ENCODE measurements at places on chromosomes 5 and 9.
A peak's percentile ranks its signal among the peaks of the same experiment; 100 is the strongest.

GRCh38 chr5:105684799-105685198, 1985.9 kb downstream of the EFNA5 start:
- DNase-seq: peak; percentile 28

DNA sequence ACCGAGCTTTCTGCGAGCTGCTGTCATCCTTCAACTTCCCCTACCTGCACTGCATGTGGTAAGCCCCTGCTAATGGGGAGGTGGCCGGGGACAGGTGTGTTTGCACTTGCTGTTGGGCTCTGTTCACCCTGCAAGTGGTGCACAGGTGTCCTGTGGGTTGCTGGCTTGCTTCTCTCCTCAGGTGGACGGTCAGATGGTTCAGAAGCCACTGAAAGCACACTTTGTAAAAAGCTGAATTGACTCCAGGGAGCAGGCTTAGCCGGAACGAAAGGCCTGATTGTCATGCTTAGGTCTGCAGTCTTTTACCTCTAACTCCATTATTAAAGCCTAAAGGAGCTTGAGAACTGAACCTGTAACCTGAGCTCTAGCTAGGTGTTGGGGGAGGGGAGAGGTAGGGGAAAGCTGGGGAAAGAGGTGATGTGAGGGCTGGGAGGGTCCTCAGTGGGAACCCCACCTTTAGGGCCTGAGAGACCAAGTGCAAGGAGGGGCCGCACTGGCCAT, 37.6 kb downstream of the ACER2 start:
- no peak for DNase-seq

- DNase-seq: no peak
Measured at GRCh38 chr5:56294354-56294753, 61.2 kb upstream of the ANKRD55 start.

DNA sequence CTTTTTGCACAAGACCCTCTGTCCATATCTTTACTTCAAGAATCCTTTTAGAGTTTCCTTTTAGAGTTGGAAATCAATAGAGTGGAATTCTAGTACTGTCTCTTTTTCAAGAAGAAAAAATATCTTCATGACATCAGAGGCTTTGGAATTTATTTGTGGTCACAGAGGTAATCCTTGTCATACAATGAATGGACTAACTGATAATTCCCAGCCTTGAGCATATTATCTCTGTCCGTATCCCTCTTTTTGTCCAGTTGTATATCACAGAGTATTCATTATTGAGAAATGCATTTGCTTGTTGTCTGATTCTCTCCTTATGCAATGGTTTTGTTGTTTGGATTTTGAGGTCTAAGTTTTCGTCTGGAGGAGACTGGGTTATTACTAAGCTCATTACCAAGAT, 82.0 kb upstream of the HAPLN1 start:
- DNase-seq: peak; percentile 52

DNA sequence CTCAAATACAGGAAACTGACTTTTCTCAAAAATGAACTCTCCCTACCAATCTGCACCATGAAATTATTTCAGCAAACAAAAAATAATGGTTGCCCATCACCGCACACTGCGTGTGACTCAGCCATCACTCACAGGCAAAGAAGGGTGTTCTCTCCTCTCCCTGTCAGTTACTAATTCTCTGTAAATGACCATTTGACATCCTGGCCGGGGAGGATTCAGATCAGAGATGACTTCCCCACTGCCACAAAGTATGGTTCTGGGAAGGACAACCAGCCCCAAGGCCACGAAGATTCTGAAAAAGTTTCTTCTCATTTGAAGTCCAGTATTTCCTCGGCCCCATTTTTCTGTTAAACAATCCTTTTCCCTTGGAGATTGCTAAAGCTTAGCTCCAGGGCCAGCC, 199.4 kb downstream of the AUH start:
- peak; percentile 57 for DNase-seq

DNA sequence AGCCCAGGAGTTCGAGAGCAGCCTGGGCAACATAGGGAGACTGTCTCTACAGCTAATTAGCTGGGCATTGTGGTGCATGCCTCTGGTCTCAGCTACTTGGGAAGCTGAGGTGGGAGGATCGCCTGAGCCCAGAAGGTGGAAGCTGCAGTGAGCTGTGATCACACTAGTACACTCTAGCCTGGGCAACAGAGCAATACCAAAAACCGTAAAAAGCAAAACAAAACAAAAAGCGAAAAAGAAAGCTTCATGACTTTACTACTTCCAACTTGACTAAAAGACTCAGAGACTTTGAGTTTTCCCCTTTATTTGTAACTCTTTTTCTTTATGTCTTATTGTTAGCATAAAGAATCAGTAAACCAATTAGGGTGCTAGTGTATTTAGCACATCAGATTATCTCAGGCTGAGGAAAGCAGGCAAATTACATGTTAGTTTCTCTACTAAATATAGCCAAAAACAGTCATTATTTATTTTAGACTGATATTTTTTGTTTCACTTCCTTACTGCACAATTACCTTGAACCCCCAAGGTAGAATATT, 5.4 kb downstream of the RAD17 start:
- DNase-seq: no peak

DNA sequence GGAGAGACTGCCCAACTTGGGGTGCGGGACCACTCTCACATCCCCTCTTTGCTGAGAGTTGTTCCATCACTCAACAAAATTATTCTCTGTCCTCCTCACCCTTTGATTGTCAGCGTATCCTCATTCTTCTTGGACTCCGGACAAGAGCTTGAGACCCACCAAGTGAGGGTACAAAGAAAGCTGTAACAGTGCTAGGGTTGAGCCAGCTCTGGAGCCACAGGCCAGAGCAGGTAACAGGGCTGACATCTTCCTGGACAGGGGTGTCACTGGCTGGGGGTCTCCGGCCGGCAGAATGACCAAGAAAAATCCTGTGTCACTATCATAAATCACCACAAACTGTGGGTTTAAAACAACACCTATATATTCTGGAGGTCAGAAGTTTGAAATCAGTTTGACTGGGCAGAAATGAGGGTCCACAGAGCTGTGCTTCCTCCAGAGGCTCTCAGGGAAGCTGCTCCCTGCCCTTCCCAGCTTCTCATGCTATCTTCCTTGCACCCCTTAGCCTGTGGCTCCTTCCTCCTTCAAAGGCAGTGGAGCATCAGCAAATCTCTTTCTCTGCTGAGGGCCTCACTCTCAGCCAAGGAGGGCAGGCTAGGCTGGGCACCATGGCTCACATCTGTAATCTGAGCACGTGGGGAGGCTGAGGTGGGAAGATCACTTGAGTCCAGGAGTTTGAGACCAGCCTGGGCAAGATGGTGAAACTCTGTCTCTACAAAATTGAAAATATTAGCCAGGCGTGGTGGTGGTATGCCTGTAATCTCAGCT, 4.1 kb upstream of the BBLN start:
- no peak for DNase-seq

- DNase-seq: no peak
Measured at GRCh38 chr5:133440467-133441115, 171.8 kb downstream of the FSTL4 start.

DNA sequence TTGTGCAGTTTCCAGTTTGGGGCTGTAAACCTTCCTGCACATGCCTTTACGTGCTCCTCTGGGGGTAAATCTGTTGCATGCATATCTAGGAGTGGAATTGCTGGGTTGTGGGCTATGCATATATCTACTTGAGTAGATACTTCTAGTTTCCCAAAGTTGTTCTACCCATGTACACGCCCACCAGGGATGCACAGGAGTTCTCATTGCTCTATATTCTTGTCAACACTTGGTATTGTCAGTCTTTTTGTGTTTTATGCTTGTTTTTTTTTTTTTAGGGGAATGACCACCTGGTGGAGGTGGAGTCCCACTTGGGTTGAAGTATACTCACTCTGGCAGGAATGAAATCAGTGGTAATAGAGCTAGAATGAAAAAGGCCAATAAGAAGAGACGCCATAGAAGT, 23.0 kb downstream of the FOXE1 start:
- no peak for DNase-seq

DNA sequence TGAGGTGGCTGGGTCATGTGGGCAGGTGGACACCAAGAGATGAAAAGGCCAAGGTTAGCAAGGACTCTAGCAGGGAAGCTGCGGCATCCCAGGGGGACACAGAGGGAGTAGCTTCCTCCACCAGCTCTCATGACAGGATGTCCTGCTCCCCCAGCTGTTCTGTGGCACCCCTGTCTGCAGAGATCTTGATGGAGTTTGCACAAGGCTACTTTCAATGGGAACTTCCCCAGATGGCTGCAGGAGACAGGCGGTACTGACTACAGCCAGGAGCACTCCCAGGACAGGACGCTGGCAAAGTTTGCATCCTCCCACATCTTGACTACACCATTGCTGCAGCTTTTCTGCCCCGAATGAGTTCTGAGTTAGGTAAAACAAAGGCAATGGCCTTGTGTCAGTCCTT, 312.8 kb downstream of the TLE4 start:
- DNase-seq: no peak

GRCh38 chr9:12719431-12719830, 26.2 kb downstream of the TYRP1 start:
- peak; percentile 52 for DNase-seq

DNA sequence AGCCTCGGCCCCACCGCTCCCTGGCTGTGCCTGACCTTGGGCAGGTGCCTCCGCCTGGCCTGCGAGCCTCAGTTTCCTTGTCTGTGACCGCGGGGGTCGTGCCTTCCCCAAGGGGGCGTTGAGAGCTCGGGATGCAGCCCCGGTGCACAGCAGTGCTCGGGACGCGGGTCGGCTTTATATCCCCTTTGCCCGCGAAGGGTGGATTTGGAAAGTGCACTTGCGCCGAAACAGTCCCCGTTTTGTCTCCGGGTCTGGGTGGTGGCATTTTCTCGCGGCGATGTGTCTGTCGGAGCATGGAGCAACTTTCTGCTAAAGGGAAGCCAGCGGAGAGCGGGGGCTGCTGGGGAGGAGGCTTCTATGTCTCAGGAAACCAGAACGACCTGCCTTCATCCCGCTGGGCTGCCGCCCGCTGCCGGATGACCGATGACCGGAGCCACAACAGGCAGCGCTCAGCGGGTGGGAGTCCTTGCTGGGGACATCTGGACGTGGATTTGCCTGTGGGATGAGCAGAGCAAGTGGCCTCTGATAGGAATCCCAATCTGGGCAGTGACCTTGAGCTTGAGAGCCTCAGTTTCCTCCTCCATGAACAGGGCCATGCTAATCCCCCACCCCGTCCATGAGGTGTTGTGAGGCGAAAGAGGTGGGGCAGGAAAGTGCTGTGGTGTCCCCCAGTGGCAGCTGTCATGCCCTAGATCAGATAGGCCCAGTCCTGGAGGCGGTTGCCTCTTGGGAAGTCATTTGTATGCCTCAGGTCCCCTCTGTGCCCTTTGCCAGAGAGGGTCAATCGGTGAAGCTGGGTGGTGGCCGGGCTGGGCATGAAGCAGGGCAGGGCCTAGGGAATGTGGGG, 651 bp downstream of the HRH2 start:
- no peak for DNase-seq

- no peak for DNase-seq
Measured at GRCh38 chr5:14591548-14591947, 10.0 kb downstream of the OTULINL start.

- no peak for DNase-seq
Measured at GRCh38 chr5:98975223-98975622, 46.4 kb upstream of the CHD1 start.

- DNase-seq: no peak
Measured at GRCh38 chr5:149526845-149527590, 24.2 kb downstream of the CSNK1A1 start.

DNA sequence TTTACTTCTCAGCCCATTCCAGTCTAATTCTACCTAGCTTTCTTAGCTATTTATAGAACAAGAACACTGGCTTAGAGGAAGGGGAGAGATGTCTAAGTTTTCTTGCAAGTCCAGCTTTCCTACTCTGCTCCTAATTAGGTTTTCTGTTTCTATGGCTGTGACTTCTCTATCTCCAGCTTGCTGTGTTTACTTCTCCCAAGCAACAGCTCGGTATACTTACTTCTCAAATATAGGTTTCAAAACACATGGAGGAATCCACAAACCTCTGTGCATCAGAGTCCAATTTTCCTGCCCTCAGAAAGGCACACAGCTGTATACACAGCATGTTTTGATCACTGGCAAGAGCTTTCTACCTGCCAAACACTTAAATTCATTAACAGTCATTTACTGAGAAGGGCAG, 17.4 kb upstream of the HMGCR start:
- no peak for DNase-seq

- no peak for DNase-seq
Measured at GRCh38 chr9:114460513-114461199, 44.6 kb downstream of the WHRN start.

GRCh38 chr9:130905902-130906734, 9.5 kb upstream of the QRFP start:
- DNase-seq: no peak

- peak; percentile 54 for DNase-seq
Measured at GRCh38 chr5:171580502-171581265, 161.2 kb downstream of the FGF18 start.

DNA sequence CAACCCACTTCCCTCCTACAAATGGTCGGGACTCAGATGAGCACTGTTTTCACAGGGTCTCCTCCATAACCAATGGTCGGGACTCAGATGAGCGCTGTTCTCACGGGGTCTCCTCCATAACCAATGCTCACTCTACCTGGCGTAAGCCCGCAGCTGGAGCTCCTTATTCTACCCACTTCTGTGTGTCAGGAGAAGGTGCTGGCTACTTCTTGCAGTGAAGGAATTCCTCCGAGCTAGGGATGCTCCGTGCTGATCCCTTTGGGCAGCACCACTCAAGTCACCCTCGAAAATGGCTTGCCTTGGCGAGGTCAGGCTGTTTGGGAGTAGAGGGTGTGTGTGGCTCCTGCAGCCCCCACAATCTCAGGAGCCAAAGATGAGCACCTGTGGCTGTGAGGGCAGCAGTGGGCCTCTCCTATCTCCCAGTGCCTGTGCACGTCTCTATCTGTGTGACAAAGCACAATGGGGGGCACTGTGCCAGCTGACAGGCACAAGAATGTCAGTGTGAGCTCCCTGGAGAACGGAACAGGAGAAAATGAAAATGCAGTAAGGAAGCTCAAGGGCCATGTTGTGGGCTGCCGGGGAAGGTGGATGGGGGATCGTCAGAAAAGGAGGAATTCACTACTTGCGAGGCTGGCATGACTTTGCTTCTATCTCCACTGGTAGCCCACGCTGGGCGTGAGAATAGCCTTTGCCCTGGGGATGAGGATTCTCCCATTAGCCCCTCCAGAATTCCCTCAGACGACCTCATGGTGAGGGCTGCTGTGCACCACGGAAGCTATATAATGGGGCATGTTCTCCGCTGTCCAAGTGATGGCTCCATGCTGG, 3.9 kb upstream of the BTNL9 start:
- DNase-seq: no peak

DNA sequence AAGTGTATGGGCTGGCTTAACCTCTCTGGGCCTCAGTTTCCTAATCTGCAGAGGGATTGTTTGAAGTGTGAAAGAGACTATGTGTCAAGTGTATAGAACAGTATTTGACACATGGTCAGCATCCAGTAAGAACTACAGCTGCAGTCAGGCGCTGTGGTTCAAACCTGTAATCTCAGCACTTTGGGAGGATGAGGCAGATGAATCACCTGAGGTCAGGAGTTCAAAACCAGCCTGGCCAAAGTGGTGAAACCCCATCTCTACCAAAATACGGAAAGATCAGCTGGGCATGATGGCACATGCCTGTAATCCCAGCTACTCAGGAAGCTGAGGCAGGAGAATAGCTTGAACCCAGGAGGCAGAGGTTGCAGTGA, 31.9 kb upstream of the STING1 start:
- DNase-seq: no peak

- peak; percentile 85 for DNase-seq
Measured at GRCh38 chr5:96562614-96563013, 99.6 kb upstream of the CAST start.
